Activated CD4-positive, CD25-positive, alpha-beta regulatory T cell treated with anti-CD3 and anti-CD28 coated beads, Interleukin-2, amount 50 U/mL, for 72 hours (primary cell): ENCODE measurements at places on chromosomes 5 and 9.

- DNase-seq, result no peak
These were observed 18.9 kb downstream of the LAMC3 start for GRCh38 chr9:131027872-131028179.

- no peak for DNase-seq
These were observed 84.4 kb downstream of the ADRB2 start for GRCh38 chr5:148910686-148911361.

- no peak for DNase-seq
These were observed 3.8 kb downstream of the MED27 start for GRCh38 chr9:132075853-132076252.

DNA sequence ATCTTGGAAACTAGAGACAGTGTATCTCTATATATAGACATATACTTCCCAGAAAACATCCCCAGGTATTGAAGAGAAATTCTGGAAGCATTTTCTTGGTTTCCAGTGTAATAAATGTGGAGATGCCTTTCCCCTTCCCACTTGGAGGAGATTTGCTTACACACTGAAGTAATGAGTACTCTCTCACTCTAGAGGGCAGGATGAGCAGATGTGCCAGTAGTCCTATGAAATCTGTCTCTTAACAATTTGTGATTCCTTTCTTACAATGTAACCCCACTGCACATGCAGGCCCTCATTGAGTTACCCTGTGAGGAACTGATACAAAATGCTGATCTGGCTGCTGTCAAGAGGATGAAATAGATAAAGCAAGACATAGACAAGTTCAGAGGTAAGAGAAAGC lies 567.2 kb downstream of the SLCO4C1 start:
- DNase-seq, result no peak

- no peak for DNase-seq
These were observed at the start of gene MAP1B for GRCh38 chr5:72107131-72107900. Gene MAP1B, plus strand, starts transcription at chr5:72107475. Its CDS starts 57 bp downstream, at chr5:72107532.

- no peak for DNase-seq
These were observed 241.6 kb downstream of the PJA2 start for GRCh38 chr5:109168151-109168550.

GRCh38 chr9:113516840-113517577 lies 53.5 kb downstream of the RGS3 start:
- DNase-seq, result peak; percentile 65

DNA sequence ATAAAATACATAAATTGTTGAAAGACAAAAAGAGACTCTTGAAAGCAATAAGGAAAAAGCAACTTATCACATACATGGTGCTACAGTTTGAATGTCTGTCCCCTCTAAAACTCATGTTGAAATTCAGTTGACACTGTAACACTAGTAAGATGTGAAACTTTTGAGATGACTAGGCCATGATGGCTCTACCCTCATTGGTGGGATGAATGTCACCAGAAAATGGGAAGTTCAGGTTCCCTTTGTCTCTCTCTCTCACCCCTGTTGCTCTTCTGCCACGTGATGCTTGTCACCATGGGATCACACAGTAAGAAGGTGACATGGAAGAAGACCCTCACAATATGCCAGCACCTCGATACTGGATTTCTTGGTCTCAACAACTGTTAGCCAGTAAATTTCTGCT lies 50.3 kb upstream of the SPTLC1 start:
- DNase-seq, result no peak
